ENCODE measurements at places on chromosomes 2 and 18.
A peak's percentile ranks its signal among the peaks of the same experiment; 100 is the strongest.

DNA sequence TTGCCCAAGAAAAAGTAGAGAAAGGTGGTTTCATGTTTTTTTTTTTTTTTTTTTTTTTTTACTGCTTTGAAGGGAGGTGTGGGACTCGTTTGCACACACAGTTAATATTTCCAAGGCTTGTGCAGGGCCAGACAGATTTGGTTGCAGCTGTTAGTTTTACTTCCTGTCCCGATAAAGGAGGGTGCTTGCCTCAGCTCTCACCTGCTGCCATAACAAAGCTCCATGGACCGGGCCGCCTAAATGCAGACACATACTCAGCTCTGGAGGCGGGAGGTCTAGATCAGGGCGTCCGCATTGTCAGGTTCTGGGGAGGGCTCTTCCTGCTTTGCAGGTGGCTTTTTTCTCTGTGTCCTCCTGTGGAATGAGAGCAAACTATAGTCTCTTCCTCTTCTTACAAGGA is 69.9 kb downstream of the ODC1 start:
- no peak for DNase-seq

DNA sequence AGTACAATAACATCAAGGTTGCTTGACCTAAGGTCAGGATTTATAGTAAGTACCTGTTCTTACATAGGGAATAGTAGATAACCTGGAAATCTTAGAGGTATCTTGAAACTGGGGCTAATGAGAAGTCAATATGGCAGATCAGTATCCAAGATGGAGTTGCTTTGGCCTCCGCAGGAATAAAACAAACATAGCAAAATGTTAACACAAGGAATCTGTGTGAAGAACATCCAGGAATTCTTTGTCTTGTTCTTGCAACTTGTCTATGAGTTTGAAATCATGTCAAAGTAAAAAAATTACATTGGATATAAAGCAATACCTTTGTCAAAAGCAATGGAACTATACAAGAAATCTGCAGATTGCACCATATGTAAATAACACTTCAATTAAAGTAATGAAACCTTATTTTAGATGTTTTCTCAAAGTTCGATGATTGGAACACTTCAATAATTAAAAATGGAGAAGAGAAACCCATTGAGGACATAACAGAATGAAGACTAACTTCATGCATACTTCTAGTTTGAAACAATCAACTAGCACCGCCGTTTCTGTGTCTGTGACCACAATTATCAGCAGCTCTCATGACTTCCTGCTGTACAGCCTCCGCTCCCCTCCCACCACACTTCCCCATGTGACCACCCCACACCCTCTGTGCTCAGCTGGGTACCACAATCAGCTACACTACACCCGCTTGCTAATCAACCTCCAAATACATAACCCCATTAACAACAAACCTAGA is 27.6 kb downstream of the C2orf76 start:
- no peak for DNase-seq

DNA sequence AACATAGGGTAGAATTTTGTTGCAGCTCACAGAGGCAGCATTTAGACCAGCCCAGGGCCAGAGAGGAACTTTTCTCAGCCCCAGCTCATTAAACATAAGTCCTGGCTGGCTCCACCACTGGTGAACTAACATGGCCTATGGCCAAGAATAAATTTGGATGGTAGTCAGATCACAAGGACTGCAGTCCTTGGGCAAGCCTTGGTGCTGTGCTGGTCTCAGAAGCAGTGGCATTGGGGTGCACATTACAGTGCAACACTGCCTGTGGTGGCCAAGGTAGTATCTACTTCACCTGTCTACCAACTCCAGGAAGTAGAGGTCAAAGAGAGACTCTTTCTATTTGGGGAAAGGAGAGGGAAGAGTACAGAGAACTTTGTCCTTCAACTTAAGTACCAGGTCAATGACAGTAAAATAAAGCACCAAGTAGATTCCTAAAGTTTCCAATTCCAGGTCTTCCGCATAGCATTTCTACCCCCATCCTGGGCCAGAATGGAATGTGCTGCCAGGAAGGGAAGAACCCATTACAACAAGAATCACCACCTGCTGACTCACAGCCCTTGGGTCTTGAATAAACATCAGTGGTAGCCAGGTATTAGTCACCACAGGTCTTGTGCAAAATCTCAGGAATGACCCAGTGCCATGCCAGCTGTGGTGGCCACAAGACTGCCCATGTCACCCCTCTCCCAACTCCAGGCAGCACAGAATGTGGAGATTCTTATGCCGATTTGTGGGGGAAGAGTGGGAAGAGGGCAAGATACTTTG is 155.4 kb upstream of the FSIP2 start:
- DNase-seq: no peak

DNA sequence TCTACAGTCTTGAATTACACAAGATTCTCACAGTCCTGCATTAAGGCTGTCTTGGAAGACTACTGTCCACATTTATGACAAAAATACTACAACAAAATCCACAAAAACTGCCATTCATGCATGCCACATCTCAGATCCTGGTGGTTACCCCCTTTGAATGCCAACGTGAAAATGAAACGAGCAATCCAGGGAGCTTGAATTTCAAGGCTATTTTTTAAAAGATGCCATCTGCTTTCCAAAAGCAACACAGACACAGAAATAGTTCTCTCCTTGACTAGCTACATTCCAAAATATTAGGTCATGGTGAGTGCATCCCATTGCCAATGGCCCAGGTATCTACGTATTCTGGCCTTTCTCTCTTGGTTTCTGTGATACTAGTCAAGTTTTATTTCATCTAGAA is 36.3 kb downstream of the IRS1 start:
- DNase-seq: no peak

GRCh38 chr2:119112230-119112629 is 46.3 kb downstream of the C1QL2 start:
- no peak for DNase-seq

DNA sequence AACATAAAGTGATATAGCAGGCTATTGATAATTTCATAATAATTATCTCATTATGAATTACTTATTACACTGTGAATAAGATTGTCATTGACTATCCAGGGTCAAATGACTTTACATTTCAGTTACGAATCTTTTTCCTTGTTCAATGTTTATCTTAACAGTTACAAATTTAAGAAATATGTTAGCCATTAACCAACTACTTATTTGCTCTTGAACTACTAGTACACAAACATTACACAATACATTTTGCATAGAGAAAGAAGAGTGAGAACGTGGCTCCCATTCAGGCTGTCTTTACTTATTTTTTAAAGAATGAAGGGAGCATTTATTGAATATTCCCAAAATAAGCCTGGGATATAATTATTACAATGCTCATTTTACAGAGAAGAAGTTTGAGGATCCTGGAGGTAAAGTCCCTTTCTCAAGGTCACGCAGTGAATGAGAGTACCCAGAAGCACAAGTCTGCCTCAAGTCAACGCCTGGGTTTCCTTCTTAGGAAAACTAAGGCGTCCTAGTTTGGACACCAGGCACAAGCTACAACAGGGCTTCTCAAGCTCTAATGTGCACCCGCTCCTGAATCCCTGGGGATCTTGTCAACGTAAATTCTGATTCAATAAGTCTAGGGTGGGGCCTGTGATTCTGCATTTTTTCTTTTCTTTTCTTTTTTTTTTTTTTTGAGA is 164.2 kb downstream of the FIGN start:
- DNase-seq: no peak

GRCh38 chr2:65370387-65371073 is 61.9 kb downstream of the SPRED2 start:
- DNase-seq: peak; percentile 50

DNA sequence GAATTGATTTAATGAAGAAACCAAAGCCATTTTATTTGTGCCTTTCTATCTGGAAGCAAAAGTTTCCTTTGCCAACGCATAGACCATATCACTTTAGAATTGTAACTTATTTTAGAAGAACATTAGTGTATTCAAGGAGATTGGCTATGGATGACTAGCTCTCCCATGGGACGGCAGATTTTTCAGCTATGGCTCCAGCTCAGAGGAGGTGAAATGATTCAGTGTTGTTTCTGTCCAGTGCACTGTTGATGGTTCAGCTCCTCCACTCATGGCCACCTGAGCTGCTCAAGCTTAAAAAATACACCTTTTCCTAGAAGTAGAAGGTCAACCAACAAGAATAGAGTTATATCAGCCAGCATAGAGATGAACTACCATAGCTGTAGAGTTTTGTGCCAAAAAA is 1597.5 kb upstream of the PIK3C3 start:
- DNase-seq: no peak

DNA sequence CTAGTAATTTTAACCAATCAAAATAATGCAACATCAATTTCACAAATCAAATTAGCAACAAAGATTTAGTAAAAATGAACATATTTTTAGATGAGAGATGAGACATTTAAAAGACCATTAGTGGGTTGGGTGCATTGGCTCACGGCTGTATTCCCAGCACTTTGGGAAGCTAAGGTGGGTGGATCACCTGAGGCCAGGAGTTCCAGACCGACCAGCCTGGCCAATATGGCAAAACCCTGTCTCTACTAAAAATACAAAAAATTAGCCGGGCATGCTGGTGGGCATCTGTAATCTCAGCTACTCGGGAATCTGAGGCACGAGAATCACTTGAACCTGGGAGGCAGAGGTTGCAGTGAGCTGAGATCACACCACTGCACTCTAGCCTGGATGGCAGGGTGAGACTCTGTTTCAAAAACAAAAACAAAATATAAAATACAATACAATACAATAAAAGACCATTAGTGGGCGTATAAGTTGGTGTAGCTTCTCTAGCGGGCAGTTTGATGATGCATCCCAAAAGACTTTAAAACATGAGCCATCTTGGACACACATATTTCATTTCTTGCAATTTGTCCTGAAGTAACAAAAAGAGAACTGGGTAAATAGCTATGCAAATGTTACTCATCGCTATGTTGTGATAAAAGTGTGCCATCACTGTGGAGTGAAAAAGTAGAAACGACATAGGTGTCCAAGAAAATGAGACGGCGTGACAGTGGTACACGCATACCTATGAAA is 101.8 kb downstream of the COL6A3 start:
- DNase-seq: no peak

DNA sequence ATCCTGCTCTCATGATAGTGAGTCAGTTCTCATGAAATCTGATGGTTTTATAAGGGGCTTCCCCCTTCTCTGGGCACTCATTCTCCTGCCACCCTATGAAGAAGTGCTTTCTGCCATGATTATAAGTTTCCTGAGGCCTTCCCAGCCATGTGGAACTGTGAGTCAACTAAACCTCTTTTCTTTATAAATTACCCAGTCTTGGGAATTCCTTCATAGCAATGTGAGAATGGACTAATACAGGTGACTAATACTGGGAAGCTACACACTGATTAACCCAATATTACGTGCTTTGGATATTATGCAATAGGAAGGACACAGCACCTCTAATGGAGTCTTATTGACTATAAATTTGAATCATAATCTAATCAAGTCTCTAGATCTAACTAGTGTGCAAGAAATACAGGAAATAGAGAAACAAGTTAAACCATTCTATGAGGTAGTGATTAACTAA is 107.2 kb upstream of the ETAA1 start:
- no peak for DNase-seq

DNA sequence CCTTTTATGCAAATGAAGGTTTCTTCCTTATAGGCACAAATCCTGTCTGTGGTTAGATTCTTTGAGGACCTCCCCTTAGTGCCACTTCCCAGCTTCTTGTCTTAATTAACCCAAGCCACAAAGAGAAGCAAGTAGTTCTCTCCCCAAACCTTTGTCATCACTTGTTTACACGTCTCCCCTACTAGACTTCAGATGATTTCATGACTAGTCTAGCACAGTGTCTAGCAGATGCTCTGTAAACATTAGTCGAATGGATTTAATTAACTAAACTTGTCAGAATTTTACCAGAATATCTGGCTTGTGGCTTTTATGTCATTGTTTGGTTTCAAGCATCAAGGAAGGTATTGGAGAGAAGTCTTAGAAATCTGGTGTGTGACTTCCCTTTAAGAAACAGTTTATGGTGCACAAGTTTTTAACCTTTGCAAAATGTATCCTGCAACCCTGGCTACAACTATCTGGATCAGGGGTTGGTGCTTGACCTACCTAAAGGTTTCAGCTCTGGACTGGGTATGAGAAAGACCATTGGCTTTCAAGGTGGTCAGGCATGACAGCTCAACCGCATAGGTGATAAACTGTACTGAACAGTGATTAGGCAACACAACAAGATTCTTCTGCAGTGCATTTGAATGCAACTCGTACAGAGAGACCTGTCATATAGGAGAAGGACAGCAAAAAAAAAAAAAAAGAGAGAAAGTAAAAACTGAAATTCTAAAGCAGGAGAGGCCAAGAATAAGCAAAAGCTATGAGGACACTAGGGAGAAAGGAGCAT is 93.2 kb upstream of the CCDC150 start:
- DNase-seq: no peak

- DNase-seq: no peak
Measured at GRCh38 chr18:4040391-4041092, 414.6 kb downstream of the DLGAP1 start.

DNA sequence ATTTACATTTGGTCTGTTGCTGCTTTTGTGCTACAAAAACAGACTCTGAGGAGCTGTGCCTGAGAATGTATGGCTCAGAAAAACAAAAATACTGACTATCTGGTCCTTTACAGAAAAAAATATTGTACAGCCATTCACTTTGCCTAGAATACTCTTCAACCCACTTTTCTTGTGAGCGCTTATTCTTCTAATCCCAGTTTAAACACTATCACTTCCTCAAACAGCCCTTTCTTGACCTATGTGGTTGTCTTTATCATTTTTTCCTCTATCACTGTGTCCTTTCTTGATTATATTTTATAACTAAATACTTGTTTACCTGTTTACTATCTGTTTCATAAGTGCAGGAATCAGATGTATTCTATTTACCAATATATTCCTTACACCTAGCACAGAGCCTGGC is 33.5 kb downstream of the CUL3 start:
- DNase-seq: no peak

GRCh38 chr2:120305296-120305695 is 40.6 kb upstream of the INHBB start:
- peak; percentile 40 for DNase-seq

DNA sequence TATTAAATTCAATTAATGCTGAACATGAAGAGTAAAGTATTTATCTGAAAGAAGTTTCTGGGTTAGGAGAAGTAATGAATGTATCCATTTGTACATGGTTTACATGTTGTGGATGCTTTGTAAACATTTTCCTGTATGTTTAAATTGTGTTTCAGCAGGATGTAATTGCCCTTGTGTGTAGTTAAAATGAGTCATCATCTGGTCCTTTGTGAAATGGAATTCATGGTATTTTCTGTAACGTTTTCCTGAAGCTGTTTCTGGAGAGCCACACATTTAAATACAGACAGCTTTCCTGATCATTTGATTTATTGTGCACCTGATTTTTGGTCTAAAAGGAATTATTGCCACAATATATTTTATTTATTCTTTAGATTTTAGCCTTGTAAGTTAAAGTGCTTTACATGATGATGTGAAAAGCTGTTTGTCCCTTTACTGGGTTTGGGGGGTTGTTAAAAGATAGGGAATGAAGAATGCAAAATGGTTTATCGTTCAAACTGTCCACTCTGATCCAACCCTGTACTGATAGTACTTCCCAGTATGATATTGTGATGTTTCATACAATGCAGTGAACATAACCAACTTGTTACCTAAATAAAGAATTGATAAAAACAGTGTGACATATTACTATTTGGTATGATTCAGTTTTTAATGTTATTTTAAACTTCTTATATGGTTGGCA is 41.7 kb upstream of the SLC3A1 start:
- no peak for DNase-seq

- no peak for DNase-seq
Measured at GRCh38 chr2:39778233-39778632, 825 bp downstream of the THUMPD2 start.
